ENCODE measurements at places on chromosomes 1 and 21.
A peak's percentile ranks its signal among the peaks of the same experiment; 100 is the strongest.

GRCh38 chr1:193700710-193701355, 514.4 kb upstream of the B3GALT2 start:
- no peak for DNase-seq

DNA sequence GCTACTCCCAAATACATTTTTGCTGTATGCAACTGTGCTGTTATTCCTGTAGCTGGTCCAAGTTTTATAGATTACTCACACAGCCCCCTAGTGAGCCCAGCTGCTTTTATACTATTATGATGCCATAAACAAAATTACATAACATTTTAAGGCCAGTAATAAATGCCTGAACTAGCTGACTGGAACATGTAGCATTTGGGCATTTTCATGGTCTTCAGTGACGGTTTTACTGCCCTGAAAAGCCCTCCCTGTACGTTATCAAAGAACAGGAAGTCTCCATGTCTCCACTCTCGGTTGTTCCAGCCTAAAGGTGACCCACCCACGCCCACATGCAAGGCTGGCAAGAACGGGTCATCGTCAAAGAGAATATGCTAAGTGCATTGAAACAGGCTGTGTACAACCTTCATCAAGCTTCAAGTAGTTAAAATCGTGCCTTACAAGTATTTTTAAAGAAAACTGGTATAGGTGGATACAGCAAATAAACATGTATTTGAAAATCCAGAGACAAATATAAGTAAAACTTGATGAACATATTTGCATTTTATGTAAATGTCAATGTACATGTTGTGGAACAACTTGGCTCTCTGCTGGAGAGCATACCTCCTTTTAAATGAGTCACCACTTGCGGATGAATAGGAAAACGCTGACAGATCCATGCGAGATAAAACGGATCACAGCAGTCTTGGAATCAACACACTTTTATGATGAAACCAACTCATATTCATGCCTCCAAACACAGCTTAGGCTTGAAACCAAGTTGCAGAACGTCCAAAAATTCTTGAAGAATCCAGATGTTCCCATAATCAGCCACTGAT, 520.5 kb downstream of the SMYD3 start:
- DNase-seq, result no peak

GRCh38 chr1:113012149-113012548, 56.2 kb upstream of the SLC16A1 start:
- no peak for DNase-seq

DNA sequence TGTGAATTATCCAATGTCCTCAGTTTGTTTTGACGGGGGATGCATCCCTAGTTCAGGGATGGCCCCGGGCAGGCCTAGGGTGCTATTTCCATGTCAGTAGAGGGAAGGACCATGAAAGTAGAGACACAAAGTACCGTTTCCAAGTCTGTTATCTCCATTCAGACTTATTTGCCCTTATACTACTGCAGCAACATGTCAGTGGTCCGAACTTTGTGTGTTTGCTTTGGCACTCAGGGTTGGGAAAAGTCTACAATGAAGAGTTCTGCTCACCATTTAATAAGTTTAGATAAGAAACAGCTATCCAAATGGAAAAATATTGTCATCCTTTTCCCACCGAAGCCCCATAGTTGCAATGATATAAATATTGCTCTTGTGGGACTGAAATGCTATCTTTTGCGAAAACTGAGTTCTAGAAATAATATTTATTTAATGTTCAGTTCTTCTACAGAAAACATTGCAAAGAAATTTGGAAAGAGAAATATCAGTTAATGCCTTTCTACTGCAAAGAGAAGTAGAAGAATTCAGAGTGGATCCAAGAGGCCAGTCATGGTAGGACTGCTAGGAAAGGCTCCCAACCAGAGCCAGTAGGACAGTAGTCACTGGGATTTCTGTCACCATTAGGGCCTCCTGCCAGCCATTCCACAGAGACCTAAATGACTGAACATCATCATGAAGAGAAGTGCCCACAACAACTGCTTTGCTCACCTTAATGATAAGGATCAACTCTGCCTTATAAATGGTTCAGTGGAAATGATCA, 11.5 kb upstream of the AGT start:
- no peak for DNase-seq

DNA sequence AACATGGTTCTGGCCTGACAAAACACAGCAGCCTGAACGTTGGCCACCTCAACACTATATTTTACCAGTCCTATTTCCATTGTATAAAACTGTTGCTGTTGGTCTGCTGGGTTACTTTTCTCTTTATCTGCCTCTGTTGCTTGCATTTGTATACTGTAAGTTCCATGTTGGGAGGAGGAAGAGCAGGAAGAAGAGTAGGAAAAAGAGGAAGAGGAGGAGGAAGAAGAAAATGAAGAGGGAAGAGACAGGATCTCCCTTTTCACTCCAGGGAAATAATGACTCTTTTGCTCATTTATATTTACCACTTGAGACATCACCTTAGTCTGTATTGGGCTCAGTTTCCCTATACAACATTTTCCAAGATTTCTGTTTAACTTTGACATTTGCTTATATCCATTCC, 134.2 kb downstream of the PTPRC start:
- no peak for DNase-seq

- DNase-seq, result no peak
Measured at GRCh38 chr1:15633756-15634420, 16.6 kb downstream of the DDI2 start.

- no peak for DNase-seq
Measured at GRCh38 chr1:94719926-94720793, 100.0 kb upstream of the SLC44A3 start.

DNA sequence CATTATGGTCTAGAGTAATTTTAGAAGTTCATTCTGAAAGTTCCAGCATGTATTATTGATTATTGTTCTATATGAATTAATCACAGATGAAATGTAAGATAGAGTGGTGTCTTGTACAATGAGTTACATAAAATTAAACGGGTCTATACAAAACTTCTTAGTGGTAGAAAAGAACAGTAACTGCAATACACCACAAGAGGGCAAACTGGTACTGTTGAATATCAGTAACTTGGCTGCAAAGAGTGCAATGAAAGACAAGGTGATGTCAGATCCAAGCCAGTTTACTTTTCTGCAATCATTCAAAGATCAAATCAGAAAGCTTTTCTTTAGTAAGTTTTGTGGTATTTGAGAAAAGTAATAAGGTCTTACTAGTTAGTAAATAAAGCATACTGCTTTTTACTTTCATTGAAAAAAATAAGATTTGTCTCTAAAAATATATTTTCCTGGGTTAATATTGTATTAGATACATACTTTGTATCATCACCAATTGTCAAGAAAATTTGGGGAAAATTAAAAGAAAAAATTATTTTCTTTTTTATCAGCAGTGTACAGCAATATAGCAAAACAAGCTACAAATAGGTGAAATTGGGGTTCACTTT, 66.4 kb upstream of the BTG3 start:
- DNase-seq, result no peak

GRCh38 chr1:66924756-66925557, at the start of the genes DNAI4 and MIER1:
Gene DNAI4, minus strand, starts transcription at chr1:66924856. Its CDS starts 25 bp downstream, at chr1:66924831.
Gene MIER1, plus strand, starts transcription at chr1:66924990. Its CDS starts 39 bp downstream, at chr1:66925029.
- DNase-seq, result peak; percentile 84

All from activated naive CD4-positive, alpha-beta T cell (primary cell).